ENCODE measurements at places on chromosomes 1 and 21.

DNA sequence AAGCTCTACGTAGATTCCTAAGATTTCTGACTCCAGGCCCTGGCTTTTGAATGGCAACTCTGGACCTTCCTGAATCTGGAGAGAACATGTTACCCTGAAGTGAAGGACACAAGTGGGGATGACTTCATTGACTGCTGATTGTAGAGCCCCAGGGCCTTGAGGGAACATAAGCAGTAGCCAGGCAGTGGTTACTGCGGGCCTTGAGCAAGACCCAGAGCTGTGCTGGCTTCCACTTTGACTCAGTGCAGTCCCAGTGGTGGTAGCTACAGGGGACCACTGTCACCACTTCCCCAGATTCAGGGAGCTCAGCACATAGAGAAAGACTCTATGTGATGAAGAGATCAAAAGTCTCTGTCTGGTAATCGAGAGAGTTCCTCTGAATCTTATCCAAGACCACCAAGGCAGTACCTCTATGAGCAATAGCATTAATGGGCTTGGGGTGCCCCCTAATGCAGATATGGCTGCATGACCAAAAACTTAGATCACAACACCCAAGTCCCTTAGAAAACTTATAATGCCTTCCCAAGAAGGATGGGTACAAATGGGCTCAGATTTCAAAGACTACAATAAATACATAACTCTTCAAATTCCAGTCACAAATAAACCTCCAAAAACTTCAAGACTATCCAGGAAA, 1278.3 kb downstream of the AMY1C start:
- DNase-seq: no peak

- no peak for DNase-seq
Measured at GRCh38 chr1:39927538-39927937, 25.8 kb upstream of the MYCL start.

DNA sequence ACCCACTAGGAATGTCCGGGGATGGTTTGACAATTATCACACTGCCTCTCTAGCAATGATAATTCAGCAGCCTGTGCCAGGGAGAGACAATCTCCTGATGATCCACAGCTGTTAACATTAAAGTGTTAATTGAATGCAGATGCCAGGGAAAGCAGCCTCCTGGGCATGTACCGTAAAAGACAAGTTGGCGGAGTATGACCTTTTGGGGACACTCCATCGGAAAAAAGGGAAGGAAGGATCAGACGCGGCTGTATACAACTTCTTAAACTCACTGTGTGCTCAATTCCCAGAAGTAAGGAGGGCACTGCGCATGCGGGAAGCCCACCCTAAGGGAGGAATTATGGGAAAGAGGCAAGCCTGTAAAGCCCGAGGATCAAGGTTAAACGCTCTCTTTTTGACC, 62.6 kb downstream of the MAP3K7CL start:
- no peak for DNase-seq

DNA sequence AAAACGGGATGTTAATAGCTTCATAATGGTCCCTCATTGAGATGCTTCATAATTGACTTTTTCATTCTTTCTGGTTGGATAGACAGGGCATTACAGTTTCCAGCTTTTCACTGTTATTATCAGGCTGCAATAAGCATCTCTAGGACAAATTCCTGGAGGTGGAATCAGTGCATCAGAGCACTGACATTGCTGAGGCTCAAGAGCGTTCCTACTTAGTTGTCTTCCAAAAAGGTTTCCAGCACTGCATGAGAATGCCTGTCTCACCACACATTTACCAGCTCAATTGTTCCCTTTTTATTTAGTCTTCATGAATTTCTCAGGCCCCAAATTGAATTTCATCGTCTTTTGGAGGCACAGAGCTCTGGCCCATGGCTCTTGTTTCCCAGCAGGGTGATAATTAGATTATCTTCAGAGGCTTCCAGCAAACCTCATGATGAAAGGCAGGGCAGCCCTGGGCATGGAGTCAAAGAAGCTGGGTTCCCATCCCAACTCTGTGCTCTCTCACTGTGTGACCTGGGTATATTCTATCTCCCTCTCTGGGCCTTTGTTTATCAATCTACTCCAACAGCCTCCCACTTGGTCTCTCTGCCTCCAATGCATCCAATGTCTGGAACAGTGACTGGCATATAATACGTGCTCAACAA, 451.4 kb downstream of the PTPRU start:
- DNase-seq: no peak

- no peak for DNase-seq
Measured at GRCh38 chr1:10775763-10776162, 20.7 kb downstream of the CASZ1 start.

DNA sequence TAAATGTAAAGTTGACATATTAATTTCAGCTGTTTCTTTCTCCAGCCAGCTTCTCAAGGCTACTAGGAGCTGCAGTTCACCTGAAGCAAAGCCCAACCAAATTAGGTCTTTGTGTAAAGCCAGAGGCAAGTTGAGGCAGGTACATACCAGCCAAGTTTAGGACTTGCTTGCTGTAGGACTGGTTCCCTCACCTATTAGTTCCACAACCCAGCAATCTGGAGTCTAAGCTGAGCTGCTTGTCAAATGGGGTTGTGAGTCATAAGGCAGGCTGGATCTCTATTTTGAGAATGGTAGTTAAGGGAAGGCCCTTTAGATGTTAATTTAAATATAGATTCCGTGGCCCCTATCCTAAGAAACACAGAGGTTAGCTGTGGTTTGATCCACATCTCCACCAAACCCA, 7.6 kb upstream of the FLG2 start:
- no peak for DNase-seq

GRCh38 chr21:44918581-44919033, 2.1 kb downstream of the ITGB2 start:
- DNase-seq: peak; percentile 7

GRCh38 chr1:151618470-151618869, 6.6 kb downstream of the SNX27 start:
- DNase-seq: no peak

- DNase-seq: no peak
Measured at GRCh38 chr1:1041092-1041523, 21.2 kb downstream of the AGRN start.

DNA sequence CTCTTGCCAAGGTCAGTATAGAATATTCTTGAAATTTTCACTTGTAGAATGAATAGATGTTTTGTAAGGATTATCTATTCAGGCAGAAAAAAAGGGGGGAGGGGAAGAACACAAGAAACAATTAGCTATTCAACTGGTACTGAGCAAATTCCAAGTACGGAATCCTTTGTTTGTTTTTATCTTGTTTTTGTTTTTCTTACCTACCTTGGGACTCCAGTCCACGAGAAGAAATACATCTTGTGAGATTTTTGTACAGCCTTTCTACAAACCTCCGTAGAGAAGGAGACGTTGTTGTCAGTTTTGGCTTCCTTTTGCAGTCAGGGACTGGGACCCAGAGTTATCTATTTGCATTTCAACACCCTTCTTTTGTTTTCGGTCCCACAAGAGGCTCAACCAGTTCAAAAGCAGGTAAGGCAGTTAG, 36.0 kb downstream of the ZNF281 start:
- DNase-seq: no peak

GRCh38 chr1:154661110-154661509, 53.1 kb upstream of the ADAR start:
- no peak for DNase-seq

DNA sequence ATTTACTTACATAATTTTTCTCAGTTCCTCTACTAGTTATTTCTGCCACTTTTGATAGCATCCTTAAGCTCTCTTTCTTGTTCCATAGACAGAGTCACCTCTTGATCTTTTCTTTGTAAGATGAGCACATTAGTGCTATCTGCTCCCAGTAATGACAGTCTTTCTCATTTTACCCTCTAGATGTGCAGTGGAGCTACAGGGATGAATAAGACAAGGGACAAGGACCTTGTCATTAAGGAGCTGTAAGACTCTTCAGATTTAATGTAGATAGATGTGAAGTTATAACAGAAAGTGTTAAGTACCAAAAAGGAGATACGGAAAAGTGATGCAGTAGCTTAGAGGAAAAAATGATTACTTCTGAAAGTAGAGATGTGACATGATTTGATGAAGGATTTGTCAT, 20.4 kb downstream of the SCP2 start:
- DNase-seq: no peak

DNA sequence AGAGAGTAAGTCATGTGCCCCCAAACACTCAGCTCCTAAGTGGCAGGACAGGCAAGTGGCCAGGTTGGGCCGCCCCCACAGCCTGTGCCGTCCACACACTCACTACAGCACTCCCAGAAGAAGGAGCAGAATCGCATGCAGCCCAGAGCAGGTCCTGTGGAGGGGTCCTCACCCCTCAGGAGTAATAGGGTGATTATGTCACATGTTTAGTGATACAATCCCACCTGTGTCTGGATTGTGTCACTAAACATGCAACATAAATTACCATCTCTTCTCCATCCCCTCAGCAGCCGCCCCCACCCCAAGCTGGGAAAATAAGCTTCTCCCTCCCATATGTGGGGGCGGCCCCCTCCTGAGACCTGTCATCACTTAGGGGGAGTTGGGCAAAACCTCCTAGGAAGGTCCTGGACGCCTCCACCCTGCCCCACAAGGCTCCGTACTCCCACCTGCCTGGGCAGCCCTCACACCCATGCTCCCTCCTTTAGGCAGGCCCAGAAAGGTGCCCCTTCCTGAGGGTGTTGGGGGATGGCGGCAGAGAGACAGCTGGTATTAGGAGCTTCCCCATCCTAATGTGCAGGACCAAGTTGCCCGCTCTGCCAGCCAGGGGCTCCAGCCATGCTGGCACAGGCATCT, 56.9 kb downstream of the STUM start:
- DNase-seq: no peak

DNA sequence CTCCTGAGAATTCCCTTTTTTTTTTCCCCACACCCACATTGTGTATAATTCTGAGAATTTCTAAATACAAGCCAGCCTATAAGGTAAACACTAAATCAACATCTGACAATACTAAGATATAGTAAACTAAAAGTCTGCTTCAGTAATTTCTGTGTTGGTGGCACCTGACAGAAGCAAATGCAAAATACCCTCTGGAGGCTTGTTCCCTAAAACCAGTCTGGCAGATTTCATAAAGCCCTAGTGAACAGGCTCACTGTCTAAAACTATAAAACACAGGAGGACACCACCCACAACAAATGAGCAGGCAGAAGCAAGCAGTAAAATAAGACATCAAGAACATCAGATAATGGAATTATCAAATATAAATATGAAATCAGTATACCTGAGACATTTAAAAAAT, 11.5 kb downstream of the TRIM33 start:
- no peak for DNase-seq

- peak; percentile 72 for DNase-seq
Measured at GRCh38 chr1:201552941-201553351, 14.0 kb downstream of the NAV1 start.

GRCh38 chr1:118948351-118948750, 39.8 kb downstream of the TBX15 start:
- DNase-seq: no peak

DNA sequence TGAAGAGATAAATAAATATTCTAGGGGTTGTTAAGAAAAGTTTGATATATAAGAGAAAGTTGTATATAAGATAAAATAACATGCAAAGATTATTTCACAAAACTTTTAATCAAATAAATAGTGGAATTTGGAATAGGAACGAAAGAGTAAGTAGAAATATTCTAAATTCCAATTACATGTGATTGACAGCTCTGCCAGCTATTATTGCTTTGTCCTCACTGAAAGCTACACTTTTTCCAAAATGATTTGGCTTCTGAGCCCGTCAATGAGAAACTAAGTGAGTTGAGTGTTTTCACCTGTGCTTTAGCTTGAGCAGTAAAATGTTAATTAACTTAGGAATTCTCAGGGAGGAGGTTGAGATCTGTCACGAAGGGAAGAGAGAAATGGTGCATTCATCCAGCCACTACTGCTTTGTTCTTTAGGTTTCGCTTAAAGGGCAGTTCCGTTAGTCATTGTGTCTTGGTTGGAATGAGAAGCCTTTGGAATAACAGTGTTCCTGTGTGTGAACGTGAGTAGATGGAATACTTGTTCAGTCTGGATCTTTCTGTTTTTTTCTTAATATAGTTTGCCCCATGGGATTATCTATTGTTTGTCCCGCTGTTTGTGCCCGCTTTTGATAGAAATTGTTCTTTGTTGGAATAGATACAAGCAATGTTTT, 63.3 kb upstream of the CR1L start:
- DNase-seq: no peak

DNA sequence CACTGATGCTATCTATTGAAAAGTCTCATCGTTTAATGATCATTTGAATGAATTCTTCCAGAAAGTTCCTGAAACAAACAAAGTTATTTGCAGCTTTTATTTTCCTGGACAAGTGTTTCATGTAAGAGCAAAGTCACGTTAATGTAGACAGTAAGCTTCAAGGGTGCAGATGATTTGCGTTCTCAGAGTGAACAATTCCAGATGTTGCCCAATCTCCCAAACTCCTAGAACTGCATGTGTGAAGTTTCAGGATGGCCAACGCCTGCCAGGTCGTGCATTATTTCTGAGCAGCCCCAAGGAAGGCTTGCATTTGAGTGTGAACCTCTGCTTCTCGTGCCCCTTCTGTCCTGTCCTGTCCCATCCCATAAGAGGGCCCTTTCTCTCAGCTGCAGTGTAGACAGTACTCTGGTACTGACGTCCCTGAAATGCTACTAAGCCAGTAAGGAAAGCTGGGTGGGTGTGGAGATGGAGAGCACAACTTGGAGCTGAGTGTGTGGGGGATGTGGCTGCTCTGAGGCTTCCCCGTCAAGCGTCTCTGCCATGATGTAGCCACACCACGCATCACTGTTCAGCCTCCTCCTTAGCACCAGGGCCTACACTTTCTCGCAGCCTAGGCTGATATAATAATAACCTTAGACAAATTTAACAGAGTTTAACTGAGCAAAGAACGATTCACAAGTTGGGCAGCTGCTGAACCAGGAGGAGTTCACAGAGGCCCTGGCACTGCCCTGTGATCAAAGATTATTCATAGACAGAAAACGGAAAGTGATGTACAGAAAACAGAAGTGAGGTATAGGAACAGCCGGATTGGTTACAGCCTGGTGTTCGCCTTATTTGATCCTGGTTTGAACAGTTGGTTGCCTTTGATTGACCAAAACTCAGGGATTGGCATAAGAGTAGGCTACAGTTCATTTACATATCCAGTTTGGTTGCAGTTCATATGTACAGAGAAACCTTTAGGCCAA, 50.4 kb downstream of the RHOU start:
- DNase-seq: no peak

GRCh38 chr1:163875927-163876320, 554.2 kb downstream of the NUF2 start:
- DNase-seq: no peak

DNA sequence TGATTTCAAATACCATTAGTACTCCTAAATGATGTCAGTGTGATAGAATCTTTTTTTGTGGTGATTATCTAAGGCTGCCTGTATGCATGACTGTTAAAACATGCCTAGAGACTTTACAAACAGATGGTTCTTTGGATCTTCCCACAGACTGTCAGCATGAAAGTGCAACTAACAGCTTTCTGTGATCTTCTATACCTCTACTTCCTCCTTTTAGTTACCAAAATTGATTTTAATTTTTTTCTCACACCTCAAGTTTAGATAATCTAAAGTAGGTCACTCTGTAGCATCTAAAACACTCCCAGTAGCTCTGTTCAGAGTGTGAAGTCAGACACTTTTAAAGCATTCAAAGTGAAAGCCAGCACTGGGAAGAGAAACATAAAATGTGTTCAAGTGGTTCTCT, 534.5 kb downstream of the PTPRC start:
- no peak for DNase-seq

Data from posterior cingulate gyrus (tissue), 11 donors.